ENCODE measurements at places on chromosomes 13 and 19. TPM values are rescaled to one million over a fixed set of nuclear protein-coding genes. Genes with fewer than 3 reads are reported as not detected.

CPT1C gene
- not detected for polyA plus RNA-seq

PLK5 gene
- not detected for polyA plus RNA-seq

DNA sequence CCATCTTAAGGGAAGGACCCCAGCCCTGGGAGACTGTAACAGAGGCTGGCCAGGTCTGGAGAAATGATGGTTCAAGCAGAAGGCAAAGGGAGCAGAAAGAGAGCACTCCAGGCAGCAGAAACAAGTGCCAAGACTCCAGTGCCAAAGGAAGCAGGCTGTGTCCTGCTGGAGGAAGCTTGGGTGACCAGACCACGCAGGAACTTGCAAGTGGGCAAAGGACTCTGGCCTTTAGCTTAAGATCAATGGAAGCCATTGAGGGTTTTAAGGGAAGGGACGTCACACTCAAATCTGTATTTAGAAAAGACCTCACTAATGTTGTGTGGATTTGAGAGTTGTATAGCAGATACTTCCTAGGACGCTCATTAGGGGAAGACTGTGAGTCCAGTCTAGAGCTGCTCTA, 95.5 kb downstream of the MIPEP start:
- no peaks in the 10 kb centered on the region for H3K27me3 ChIP-seq
- H3K4me3 ChIP-seq = no peak overlapping the region
- H3K27ac ChIP-seq = no peak overlapping the region
- no peaks in the 10 kb centered on the region for H3K4me1 ChIP-seq
- DNase-seq = no peak

FUT1 gene
- not detected for polyA plus RNA-seq

- H3K36me3 ChIP-seq = no peaks in the 10 kb centered on the region
- no peaks in the 10 kb centered on the region for H3K4me1 ChIP-seq
- H3K27ac ChIP-seq = no peak overlapping the region
- no peaks in the 10 kb centered on the region for H3K27me3 ChIP-seq
- no peak for DNase-seq
- no peak overlapping the region for H3K4me3 ChIP-seq
Measured at GRCh38 chr13:28339419-28339818, 155.5 kb downstream of the FLT1 start.

- no peaks in the 10 kb centered on the region for H3K27me3 ChIP-seq
- H3K4me3 ChIP-seq = no peak overlapping the region
- no peak for DNase-seq
- no peak overlapping the region for H3K27ac ChIP-seq
- H3K36me3 ChIP-seq = no peaks in the 10 kb centered on the region
Measured at GRCh38 chr13:49441846-49442245, 2.0 kb downstream of the CAB39L start.

GRCh38 chr13:85140192-85140591, 659.0 kb downstream of the SLITRK6 start:
- H3K4me1 ChIP-seq = no peaks in the 10 kb centered on the region
- H3K36me3 ChIP-seq = no peaks in the 10 kb centered on the region
- H3K27ac ChIP-seq = no peak overlapping the region
- H3K4me3 ChIP-seq = no peak overlapping the region
